ENCODE measurements at places on chromosomes 16 and 17. TPM values are rescaled to one million over a fixed set of nuclear protein-coding genes. Genes with fewer than 3 reads are reported as not detected.
A peak's percentile ranks its signal among the peaks of the same experiment; 100 is the strongest.

DNA sequence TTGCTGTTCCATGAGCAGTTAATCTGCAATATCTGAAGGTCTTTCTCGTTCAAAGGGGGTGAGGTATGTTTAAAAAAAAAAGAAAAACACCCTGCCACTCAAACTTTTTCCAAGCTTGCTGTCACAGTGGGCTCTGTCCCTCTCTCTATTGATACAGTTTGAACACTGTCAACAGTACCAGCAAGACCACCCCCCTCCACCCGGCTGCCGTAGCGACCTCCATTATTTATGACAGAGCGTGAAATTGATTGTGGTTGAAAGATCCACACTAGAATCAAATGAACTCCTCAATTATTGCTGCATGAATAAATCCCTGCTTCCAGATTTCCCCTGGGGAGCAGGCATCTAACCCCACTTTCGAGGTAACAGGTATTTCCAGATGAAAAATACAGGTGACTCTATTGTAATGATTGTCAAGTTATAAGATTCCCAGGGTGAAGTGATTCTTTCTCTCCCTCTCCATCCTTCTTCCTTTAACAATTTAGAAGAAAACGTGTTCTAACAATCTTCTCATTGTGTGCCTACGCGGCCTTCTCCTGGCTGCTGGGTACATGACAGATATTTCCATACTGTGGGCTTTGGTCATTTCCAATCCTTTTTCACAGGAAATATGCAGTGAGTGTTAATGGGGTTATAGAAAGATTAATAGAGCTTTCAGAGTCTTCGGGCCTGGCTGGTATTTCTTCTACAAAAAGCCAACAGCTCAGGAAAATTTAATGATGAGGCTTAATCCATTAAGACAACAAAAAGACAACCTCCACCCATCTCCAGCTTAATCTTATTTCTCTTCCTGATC lies 135.7 kb upstream of the C16orf82 start:
- H3K27me3 ChIP-seq: no peaks in the 10 kb centered on the region
- no peak overlapping the region for H3K27ac ChIP-seq
- no peak for DNase-seq

DNA sequence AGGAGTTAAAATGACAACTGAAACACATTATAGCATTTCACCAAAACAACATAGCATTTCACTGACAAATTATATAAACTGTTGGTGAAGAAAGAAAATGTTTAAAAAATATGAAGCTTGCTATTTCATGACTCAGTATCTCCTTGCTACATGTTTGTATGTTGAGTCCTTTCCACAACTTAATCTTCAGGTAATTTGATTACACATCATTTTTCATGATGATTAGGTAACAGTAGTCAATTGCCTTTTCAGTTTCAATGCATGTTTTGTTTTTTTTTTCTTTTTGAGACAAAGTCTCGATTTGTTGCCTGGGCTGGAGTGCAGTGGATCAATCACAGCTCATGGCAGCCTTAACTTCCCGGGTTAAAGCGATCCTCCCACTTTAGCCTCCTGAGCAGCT lies 177.8 kb upstream of the PMFBP1 start:
- H3K27me3 ChIP-seq: no peaks in the 10 kb centered on the region
- no peak overlapping the region for H3K4me3 ChIP-seq
- peaks cover 3% of the 10 kb centered on the region for H3K4me1 ChIP-seq
- H3K27ac ChIP-seq: no peak overlapping the region
- H3K36me3 ChIP-seq: no peaks in the 10 kb centered on the region

DNA sequence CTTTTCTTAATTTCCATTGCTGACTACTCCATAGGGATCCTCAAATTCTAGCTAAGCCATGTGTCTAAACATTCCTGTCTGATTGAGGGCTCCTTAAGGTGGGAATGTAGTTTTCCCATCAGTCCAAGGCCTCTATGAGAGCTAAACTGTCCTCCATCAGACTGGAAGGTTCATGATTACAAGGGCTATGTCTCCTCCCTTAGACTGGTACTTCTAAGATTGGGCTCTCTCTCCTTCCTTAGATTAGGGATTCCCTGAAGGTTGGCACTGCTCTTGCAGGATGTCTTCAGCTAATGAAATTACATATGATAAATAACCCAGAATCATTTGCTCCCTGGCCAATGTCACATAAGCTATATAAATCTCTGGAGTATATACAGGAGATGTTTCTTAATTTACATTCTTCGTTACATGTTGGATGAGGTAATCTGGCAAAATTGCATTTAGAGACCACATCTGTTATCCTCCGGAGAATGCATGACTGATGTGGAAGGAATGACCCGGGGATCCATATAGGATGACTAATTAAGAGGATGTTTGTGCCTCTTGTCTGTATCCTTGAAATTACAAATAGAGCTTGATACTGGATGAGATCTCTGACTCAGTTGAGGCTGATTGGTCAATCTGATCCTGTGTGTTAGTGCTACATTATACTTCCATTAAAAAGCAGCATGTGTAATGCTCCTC lies 14.2 kb downstream of the B4GALNT2 start:
- H3K4me3 ChIP-seq: no peak overlapping the region
- peaks cover 10% of the 10 kb centered on the region for H3K27me3 ChIP-seq
- peak overlapping the region; percentile 24 for H3K27ac ChIP-seq
- no peaks in the 10 kb centered on the region for H3K36me3 ChIP-seq

GRCh38 chr16:66714062-66714461 lies 17.5 kb upstream of the CMTM4 start:
- no peaks in the 10 kb centered on the region for H3K27me3 ChIP-seq
- H3K4me1 ChIP-seq: no peaks in the 10 kb centered on the region
- no peak for DNase-seq
- no peak overlapping the region for H3K4me3 ChIP-seq

DNA sequence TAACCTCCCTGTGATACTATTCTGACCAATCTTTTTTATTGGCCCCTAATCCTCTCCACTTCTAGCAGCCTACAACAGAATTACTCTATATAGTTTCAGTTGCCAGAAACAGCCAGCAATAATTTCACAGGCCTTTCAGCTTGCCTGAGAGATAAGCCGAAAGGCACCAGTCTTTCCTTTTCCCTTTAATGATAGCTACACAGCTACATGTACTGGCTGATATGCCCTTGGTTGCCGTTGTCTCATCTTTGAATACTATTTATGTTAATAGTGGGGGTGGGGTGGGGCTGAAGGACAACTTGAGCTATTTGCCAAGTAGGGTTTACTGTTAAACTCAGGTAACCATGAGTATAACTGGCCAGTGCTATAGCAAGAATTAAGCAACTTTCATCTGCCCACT lies 35.8 kb upstream of the RASL10B start:
- no peak overlapping the region for H3K27ac ChIP-seq
- H3K36me3 ChIP-seq: peaks cover 5% of the 10 kb centered on the region
- no peak overlapping the region for H3K4me3 ChIP-seq
- H3K27me3 ChIP-seq: no peaks in the 10 kb centered on the region
- H3K4me1 ChIP-seq: peaks cover 15% of the 10 kb centered on the region

DNA sequence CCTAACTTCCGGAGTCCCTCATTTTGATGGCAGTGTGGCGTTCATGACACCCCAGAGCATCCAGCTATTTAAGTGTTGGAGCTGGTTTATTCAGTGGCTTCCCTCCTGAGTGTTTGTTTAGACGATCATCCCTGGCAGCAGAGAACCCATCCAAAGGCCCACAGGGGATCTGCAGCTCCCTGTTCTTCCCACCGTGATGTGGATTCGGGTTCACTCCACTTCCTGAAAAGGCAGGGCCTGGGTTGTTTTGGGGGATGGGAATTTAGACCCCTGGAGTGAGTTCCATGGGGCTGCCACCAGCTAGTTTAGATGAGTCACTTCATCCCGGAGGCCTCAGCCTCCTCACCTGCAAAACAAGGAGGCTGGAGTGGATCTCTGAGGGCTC lies 2.3 kb downstream of the KSR1 start:
- no peaks in the 10 kb centered on the region for H3K36me3 ChIP-seq
- no peaks in the 10 kb centered on the region for H3K27me3 ChIP-seq
- DNase-seq: no peak

DNA sequence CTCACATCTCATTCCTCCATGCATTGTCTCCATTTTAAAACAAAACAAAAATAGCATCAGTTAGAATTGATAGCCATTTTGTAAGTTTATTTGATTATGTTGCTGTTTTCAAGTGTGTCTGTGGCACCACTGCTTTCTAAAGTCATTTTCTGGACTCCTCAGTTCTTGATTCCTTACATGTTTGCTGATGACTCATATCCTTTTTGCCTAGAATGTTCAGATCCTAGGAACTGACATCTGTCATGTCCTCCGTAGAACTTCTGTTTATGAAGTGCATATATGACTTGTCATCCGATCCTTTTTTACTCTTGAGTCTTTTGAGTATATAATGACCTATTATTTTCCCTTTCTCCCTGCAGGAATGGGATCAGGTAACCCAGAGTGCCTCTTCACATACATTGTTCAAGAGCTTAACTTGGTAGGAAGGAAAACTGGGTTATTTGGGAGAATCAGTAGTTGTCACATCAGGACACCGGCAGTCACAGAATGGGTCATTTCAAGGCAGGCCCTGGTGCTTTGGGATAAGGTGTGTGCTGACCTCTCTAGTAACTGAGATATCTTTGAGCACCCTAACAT lies 69.2 kb downstream of the MAP2K4 start:
- H3K36me3 ChIP-seq: no peaks in the 10 kb centered on the region
- peaks cover 19% of the 10 kb centered on the region for H3K4me1 ChIP-seq
- no peak for DNase-seq
- H3K27me3 ChIP-seq: no peaks in the 10 kb centered on the region
- H3K27ac ChIP-seq: peak overlapping the region; percentile 86
- H3K4me3 ChIP-seq: peak overlapping the region; percentile 0

GRCh38 chr16:49049191-49049590 lies 232.4 kb downstream of the CBLN1 start:
- H3K36me3 ChIP-seq: no peaks in the 10 kb centered on the region
- H3K27ac ChIP-seq: no peak overlapping the region
- H3K4me3 ChIP-seq: no peak overlapping the region
- no peak for DNase-seq

DNA sequence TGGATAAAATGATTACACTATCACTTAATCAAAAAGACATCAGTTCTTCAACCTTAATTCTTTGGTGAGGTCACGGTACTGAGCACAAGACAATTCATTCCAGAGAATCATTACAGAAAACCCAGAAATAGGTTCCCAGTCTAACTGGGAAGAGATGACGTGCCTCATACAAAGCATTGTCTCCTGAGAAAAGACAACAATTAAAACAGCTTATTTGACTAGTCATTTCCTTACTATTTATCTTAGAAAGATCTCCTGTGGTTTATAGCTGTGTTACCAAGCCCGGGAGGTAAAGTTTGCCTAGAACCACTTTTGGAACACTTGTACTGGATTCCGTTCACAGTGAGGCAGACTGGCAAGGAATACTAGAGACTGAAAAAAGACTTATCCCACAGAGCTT lies 5.1 kb downstream of the PHF12 start:
- H3K4me1 ChIP-seq: peaks cover 44% of the 10 kb centered on the region
- H3K27ac ChIP-seq: peak overlapping the region; percentile 92
- no peaks in the 10 kb centered on the region for H3K27me3 ChIP-seq
- peaks cover 3% of the 10 kb centered on the region for H3K36me3 ChIP-seq
- no peak overlapping the region for H3K4me3 ChIP-seq
- DNase-seq: no peak

DNA sequence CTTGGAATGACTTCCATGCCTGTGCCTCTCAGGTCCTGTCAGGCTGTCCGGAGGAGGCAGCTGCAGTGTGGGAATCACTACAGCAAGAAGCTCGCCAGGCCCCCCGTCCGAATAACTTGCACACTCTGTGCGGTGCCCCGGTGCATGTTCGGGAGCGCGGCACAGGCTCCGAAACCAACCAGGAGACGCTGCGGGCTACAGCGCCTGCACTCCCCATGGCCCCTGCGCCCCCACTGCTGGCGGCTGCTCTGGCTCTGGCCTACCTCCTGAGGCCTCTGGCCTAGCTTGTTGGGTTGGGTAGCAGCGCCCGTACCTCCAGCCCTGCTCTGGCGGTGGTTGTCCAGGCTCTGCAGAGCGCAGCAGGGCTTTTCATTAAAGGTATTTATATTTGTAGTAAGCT lies 1.3 kb downstream of the NRN1L start:
- DNase-seq: no peak
- H3K36me3 ChIP-seq: peaks cover 20% of the 10 kb centered on the region
- no peak overlapping the region for H3K27ac ChIP-seq

DNA sequence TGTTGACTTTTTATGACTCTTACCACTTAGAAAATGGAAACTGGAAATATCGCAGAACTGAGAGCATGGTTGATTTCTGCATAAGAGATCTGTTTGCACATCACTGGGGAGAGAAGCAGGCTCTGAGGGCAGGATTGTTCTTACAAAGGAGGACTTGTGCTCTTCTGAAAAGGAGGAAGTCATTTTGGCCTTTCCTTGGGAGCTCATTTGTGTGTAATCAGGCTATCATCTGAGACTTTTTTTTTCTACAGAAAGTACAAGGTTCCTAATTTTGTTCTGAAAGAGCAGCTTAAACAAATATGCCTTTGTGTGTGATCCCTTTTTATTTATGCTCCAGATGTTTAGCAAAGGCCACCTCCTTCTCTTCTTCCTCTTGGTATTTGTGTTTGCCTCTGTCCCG lies 145.7 kb upstream of the CACNG5 start:
- no peak overlapping the region for H3K27ac ChIP-seq
- H3K36me3 ChIP-seq: peaks cover 19% of the 10 kb centered on the region
- DNase-seq: no peak
- no peak overlapping the region for H3K4me3 ChIP-seq

The FNDC8 gene
- not detected for total RNA-seq

The MYL11 gene
- 2.2 TPM for total RNA-seq

The TAT gene
- 0.35 TPM for total RNA-seq

The CD300LF gene
- total RNA-seq: not detected

The DRC3 gene
- total RNA-seq: 2.6 TPM

The TNFRSF13B gene
- not detected for total RNA-seq

The EVI2B gene
- total RNA-seq: 0.21 TPM

All from chondrocyte (in vitro differentiated cells).